NCI-H2107 (cell line): ENCODE measurements at places on chromosomes 5 and 9.

DNA sequence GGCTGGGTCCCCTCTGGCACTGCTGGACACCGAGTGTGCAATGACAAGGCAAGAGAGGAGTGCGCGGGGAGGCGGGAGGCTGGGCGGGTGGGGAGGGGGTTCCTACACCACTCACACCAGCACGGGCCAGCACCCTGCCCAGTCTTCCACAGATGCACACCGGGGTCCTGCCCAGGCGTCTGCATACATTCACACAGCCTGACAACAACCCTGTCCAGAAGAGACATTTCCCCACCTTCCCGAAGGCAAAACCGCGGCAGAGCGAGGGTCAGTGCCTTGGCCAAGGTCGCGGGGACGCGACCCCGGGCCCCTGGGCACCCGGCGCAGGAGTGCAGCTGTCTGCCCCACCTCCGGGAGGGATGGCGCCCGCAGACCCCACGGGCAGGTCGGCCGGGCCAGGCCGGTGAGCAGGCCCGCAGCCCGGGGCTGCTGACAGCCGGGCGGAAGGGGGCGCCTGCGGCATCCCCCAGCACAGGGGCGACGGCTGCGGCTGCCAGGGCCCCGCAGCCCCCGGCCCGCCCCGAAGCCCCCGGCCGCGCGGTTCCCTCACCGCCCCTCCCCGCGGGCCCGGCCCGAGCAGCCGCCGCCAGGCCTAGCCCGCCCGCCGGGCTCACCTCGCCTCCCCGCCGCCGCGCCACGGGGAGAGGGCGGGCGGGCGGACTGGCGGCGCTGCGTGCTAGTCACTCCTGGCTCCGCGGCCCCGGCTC, 496 bp downstream of the MAPK9 start:
- DNase-seq: no peak

- no peak for DNase-seq
Measured at GRCh38 chr9:3868466-3868865, 342.7 kb upstream of the RFX3 start.

DNA sequence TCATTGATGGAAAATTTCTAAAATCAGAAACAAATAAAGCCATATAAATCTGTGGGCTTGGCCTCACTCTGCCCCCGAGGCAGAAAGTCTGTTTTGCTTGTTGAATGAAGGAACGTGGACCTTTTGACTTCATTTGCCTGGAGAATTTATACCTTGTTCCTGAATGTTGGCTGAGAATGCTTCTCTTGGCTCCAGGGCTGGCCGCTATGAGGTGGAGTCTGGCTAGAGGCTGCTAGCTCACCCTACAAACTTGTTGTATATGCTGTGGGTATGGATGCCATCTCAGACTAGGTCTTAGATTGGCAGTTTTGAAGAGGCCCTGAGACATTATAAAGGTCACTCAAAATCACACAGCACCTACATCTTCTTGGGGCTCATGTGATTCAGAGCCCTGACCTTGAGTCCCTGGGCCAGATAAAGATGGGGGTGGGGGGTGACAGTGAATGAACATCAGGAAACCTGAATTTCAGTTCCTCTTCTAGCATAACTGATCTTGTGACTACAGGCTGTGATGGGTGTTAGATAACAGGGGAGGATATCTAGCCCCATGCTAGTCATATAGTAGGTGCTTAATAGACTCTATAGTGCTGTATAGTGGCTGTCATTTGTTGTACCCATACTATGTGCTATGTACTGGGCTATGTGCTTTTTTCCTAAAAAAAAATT, 2.8 kb downstream of the GM2A start:
- DNase-seq: no peak

DNA sequence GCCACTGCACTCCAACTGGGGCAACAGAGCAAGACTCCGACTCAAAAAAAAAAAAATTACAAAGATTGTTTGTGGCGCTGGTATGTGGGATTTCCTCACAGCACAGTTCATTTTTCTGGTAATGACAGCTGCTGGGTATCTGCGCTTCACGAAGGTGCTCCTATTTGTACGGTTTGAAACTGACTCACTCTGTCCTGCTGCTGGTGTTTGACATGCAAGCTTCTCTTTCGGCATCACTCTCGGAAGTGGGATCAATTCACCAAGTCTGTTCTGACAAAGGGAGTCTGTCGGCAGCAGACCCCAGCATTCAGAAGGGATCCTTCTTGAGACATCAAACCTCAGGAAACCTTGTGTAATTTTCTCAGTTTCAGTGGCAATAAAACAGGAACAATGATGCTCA, 26.3 kb downstream of the MAML1 start:
- DNase-seq: no peak
